ENCODE measurements at places on chromosomes 4 and X. TPM values are rescaled to one million over a fixed set of nuclear protein-coding genes. Genes with fewer than 3 reads are reported as not detected.

DNA sequence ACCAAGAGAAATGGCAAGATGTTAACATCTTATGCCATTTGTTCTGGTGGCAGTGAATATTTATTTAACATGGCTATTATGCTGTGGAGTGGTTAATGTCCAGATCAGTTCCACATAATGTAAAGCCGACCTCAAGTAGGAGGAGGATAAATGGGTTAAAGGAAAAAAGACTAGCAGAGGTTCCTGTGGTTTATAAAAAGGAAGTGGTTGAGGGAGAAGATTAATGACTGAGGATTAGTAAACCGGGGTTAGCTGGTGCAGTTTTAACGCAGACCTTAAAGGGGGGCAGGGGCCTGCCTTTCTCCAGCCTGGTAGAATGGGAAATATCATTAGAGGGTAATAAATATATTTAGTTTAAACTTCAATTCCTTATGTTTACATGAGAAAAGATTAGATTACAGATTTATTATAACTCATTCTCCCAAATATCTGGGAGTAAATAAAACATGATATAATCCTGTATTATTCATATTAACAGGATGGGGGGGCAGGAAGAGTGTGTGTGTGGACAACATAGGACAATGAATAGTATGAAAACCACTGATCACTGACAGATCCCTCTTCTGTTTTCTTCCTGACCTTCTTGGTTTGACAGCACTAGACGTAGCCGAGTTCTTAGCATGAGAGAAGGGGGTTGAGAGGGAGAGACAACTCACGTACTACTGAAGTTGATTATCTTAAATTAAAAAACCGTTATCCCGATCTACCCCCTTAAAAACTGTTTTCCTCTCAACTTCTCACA is 124.1 kb upstream of the LIMCH1 start:
- DNase-seq, result no peak

DNA sequence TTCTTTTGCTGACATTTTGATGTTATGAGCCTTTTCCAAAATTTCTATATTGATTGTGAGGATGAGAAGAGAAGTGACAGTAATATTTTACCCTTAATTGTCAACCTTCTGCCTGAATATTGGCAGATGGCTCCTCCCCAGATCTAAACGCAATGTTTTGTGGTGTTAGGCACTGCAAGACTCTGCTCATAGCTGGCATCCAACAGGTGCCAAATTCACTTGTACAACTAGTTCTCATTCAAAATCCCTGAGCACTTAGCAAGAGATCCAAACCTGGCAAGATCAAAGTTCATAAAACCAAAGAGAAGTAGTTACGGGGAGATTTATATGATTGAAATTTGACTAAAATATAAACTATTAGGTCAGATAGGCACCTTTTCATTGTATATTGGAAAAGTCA is 901.7 kb upstream of the INTU start:
- DNase-seq, result no peak

The RIBC1 gene
- 1.2 TPM for total RNA-seq

DNA sequence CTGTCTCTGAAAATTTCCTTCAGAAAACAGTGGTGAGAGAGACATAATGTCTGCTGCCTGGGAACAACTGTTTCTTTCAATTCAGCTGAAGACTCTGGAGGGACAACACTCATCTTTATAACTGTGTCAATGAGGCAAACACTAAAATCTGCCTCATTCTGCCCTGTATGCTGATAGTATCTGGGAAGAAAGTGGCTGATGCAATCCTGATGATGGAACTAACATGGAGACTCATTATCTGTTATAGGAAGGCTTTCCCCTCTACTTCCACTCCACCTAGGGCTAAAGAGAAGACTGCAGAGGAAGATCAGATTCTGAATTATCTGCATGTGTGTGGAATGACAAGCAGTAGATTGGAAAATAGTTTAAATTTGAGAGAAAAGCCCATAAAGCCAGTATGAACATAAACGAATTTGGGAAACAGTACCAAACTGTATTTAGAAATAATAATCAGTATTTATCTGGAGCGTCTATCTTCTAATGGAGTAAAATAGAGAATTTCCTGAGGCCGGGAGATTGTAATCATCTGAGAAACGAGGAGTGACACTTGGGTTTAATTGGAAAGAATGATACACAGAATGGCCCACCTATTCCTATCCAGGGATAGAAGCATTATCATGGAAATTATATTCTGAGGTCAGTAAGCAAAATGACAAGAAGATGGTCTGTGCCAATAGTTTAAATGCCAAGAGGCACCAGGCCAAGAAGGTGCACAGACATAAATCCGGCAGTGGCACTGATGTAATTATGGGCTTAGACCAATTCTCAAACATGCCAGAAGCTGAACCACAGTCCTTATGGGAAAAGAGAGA is 85.4 kb downstream of the SHISA3 start:
- no peak for DNase-seq

DNA sequence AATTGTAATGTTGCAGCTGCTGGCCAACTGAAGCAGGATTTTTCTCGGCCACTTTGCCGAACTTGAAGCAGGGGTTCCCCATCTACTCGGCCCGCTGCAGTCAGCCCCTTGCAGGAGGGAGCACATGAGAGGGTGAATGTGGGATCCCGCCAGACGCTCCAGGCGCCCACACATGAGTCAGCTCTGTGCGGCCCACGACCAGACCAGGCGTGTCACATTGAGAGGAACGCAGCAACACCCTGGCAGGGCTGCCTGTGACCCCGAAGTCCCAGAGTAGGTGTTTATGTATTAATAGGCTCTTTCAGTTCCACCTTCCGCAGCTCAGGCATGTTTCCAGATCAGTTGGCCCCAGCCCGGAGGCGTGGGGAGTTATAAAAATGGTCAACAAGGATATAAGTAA is 344.7 kb upstream of the PABPC4L start:
- DNase-seq, result no peak

- no peak for DNase-seq
Measured at GRCh38 chrX:118496763-118497079, 1.1 kb downstream of the DOCK11 start.

DNA sequence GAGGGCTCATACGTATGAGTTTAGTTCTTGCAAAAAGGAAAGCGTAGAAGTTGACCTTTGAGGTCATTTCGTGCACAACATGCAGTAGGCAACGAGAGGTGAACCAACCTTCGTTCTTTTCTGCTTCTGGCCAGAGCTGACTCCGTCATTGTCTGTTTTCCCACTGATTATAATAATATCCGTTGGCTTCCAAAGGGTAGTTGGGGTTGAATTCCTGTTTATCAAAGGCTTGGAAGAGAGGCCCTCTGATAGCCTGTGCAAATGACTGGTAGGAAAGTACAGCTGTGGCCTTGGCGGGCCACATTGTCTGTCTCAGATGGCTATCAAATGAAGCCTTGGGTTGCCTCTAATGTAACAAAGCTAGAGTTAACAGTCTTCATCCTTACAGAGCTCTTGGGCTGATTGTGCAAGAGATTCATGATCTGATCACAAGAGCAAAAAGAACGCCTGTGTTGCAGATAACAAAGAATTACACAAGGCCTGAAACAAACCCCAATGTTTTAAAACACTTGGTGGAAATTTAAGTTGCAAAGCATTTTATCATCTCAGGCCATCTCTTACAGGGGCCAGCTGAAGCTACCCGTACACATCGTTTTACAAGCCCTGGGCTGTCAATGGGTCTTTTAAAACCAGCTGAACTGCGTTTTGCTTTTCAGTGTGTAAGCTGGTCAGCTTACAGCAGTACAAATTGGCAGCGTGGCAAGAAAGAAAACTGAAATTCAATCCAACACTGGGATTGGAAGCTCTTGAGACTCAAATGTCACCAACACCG is 46.1 kb upstream of the FAM9C start:
- no peak for DNase-seq

GRCh38 chr4:53919535-53919934 is 144.9 kb downstream of the CHIC2 start:
- DNase-seq, result no peak

GRCh38 chr4:3406431-3406830 is 35.3 kb upstream of the HGFAC start:
- DNase-seq, result no peak

DNA sequence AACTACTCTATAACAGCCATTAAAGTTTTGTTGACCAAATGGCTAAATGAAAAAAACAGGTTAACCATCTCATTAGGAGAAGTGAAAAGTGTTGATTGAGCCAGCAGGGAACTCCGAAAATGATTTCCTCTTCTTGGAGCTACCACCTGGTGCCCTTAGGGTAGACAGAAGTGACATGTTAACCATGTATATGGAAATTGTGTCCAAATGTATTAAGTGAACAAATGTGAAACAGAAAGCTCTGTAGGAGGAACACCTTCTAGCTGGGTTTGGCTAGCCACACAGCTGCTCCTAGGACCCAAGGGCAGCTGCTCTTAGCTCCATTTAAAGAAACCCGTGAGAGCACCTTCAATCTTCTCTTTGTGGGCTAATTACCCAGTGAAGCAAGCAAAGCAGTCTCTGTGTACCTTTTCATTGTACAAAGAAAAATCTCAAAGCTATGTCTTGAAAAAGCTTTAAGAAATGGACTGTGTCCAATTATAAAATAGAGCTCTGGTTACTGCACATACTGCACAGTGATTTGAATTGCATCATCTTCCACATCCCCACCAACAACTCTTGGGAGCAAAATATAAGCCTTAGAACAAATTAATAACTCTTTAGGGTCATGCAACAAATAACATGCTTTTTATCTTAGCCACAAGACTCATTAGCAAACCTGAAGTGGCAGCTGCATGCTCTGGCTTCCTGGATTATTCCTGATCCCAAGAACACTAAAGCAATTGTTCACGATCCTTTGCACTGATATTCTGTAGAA is 59.2 kb upstream of the PARM1 start:
- DNase-seq, result no peak

- DNase-seq, result no peak
Measured at GRCh38 chr4:8350352-8350751, 80.8 kb downstream of the HTRA3 start.

Measured in Calu3 (cell line).